BJ (cell line): ENCODE measurements at places on chromosomes 13 and 19. TPM values are rescaled to one million over a fixed set of nuclear protein-coding genes. Genes with fewer than 3 reads are reported as not detected.

- DNase-seq: no peak
Observed at GRCh38 chr13:112225429-112226090, 150.6 kb upstream of the SPACA7 start.

DNA sequence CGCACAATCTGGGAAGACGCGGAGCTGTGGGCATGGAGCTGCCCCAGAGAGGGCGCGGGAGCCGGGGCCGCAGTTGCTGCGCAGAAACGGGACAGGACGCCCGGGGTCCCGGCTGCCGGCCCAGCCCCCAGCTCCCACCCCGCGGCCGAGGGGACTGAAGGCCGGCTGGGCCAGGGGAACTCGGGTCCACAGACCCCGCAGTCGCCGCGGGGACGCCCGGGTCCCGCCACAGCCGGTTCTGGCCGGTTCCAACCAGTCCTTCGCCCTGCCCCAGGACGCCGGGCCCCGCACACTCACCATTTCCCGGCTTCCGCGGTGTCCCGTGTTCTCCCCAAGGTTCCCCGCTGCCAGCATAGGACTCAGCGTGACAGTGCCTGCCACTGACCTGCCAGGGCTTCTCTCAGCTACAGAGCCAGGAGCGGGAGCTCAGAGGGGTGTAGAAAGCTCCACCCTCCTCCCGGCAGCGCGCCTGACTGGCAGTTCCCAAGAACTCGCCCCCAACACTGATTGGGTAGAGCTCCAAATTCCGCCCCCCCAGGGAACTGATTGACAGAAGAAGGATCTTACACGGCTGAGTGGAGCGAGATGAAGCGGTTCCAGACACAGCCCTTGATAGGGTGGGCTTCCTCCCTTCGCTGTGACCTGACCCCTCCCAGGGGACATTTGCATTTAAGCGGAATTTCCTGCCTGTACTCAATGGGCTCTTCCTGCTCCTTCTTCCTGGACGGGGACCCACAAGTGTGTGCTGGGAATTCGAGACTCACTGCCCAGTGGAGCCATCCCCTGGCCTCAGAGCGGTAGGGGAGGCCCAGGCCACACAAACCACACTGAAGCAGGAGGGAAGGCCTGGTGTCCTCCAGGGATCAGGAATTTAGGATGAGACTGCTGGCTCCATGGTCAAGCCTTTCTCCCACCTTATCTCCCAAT, at the start of gene ZNF442:
TSS of gene ZNF442 (minus strand) at position 448 of the 927 bp plus-strand sequence. CDS start 2,052 bp downstream, outside the sequence.
- peak; percentile 84 for DNase-seq

DNA sequence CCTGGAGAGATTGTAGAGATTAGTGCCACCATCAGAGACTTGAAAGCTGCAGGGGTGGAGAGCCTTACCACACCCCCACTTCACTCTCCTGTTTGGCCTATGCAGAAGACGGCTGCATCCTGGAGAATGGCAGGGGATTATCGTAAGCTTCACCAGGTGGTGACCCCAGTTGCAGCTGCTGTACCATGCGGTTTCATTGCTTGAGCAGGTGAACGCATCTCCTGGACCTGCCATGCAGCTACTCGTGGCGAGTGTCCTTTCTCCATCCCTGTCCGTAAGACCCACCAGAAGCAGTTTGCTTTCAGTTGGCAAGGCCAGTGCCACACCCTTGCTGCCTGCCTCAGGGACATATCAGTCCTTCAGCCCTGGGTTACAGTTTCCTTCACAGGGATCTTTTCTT, 21.2 kb downstream of the PPP5C start:
- no peak for DNase-seq

DNA sequence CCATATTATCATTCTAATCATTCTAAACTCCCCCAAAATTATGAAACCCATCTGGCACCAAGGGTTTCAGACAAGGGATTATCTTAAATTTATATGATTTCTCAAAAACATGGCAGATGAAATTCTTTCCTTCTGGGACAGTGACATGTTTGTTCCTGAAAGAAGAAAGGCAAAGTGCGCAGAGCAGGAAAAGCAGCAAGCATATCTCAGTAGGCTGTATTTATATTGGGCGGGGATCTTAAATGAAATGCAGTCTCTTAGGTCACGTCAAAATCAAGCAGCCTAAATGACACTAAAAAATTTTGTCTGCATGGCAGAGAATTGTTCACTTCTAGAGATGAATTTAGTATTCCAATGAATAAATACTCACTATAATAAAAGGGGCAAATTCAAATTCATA, 49.3 kb downstream of the RCBTB2 start:
- DNase-seq: no peak

GRCh38 chr13:103104340-103104739, 38.1 kb upstream of the SLC10A2 start:
- no peak for DNase-seq

DNA sequence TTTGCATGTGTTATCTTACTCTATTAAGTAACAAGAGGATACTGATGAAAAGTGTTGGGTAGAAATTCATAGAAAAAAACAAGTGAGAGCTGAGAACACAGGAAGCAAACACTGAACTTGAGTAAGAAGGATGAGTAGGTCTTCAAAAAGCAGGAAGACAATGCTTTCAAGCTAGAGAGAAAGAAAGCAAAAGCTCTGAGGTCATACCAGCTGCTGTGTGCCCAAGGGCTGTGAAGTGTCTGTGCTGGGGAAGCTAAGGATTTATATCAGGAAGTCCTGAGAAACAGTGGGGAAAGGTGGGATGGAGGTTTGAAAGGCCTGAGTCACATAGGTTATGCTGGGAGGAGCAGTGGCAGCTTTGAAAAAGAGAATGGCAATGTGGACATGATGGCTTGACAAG, 145.5 kb upstream of the MAB21L1 start:
- DNase-seq: peak; percentile 26

- no peak for DNase-seq
Observed at GRCh38 chr13:33556828-33557227, 261.1 kb upstream of the RFC3 start.

Gene ANKLE1
- 0.18 and 0.38 TPM in 2 replicates for polyA plus RNA-seq

Gene GCDH
- polyA plus RNA-seq: 11.5 and 20.9 TPM in 2 replicates

Gene CYP2F1
- polyA plus RNA-seq: not detected in 2 replicates

Gene SBK3
- polyA plus RNA-seq: 0.06 and 0.11 TPM in 2 replicates
